Upper lobe of left lung (tissue), 6 donors: ENCODE measurements at places on chromosomes 12 and 14.

DNA sequence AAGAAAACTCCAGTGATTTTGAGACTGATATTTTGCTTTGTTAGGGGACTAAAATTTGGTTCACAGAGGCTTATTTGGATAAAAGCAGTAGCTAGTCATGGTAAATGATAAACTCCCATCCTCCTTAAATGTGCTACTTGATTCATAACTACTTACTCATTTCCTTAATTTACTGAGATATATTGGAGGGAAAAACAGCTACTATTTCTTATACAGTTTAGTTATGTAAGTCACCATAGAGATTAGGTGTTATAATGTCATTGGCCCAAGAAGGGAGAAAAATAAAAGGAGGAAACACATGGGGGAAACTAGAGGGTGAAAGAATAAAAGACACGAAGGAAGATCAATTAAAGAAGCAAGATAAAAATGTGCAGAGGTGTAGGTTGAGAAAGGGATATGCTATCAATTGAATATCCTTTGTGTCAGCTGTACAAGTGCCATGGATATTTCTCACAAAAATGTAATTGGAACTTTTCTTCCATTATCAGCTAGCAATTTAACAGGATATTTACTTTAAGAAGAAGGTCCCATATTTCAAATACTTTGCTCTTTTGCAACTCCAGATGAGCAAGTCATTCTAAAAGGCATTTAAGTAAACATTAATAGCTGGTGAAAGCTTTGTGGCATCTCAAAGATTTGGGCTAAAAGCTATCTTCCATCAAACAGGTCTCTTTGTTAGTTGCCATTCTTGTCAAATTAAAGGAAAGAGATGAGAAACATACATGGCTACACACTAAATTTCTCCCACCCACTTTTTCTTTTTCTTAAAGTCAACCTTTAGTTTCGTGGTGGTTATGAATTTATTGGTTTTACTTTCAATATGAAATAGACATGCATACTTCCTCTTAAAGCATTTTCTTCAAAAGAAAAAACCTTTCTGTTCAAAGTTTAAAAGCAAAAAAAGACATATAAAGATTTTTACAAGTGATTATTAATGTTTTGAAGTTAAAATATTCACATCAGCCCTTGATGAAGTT lies 439.5 kb downstream of the CCER1 start:
- DNase-seq: no peak

DNA sequence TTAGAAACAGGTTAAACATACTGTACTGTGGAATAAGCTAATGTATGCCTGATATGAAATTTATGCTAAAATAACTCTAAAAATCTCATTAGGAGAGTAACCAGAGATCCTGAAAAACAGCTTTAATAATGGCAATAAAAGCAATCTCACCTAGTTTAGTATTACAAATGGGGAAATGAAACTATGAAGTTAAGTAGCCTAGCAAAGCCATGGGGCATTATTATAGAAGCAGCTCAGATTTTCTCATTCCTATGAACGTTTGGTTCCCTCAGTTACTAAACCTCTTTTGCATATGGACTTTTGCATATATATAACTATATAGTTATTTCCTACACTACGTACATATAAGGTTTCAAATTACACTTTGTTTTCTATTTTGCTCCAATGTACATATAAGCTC lies 25.0 kb upstream of the APPL2 start:
- no peak for DNase-seq

- DNase-seq: no peak
Measured at GRCh38 chr12:63913929-63914328, 69.4 kb downstream of the SRGAP1 start.

- DNase-seq: no peak
Measured at GRCh38 chr14:102571478-102572042, 20.9 kb upstream of the RCOR1 start.

DNA sequence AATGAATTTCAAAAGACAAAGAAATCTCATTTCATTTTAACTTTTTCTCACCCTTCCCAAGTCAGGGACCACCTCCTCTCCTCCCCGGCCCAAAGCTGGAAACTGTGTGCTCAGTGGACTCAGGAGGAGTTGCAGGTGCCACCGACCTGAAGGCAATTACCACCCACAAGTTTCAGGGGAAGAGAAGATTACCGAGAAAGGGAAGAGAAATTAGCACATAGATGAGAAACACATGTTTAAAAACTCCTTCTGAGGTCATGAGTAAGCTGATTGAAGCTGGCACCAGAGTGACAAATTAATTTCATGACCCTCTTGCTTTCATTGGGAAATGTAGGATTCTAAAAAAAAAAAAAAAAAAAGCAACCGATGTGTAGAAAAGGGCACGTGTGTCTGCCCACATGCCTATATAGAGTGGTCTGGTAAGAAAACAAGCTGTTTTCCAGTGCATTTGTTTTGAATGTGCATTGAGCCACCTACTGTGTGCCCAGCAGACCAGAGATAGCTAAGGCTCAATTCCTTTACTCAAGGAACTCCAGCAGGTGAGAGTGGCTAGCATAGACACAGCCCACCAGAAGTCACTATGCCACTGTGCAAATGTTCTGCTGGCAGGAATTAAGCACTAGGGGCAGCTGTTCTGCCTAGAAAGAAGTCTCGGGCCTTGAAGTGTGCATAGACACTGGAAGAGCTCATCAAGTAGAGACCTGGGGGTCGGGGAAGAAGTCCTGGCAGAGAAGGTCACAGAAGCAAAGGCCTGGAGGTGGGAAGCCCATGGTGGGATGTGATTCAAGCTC lies 30.5 kb downstream of the DPF3 start:
- DNase-seq: no peak

DNA sequence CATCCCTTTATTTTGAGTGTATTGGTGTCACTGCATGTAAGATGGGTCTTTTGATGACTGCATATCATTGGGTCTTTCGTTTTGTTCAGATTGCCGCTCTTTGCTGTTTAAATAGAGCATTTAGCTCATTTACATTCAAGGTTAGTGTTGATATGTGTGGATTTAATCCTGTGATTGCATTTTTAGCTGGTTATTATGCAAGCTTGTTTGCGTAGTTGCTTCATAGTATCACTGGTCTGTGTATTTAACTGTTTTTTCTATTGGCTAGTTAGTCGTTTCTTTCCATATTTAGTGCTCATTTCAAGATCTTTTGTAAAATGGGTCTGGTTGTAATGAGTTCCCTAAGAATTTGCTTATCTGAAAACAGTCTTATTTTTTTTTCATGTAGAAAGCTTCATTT lies 1170.6 kb upstream of the SEL1L start:
- DNase-seq: no peak

DNA sequence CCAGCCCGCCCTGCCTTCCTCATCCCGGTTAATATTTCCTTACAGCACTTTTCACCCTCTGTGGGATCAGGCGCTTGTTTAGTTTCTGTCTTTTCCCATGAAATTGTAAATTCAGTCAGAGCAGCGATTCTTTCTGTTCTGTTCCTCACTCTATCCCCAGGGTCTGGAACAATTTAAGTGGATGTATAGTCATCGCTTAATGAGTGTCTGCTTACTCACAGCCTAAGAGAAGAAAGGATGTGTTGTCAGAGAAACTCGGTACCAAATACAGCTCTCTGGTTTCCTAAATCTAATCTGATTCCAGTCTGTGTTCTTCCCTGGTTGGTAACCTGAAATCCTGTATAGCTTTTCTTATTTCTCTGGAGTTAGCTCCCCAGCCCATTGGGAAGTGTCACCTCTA lies 44.9 kb downstream of the FOS start:
- DNase-seq: no peak

DNA sequence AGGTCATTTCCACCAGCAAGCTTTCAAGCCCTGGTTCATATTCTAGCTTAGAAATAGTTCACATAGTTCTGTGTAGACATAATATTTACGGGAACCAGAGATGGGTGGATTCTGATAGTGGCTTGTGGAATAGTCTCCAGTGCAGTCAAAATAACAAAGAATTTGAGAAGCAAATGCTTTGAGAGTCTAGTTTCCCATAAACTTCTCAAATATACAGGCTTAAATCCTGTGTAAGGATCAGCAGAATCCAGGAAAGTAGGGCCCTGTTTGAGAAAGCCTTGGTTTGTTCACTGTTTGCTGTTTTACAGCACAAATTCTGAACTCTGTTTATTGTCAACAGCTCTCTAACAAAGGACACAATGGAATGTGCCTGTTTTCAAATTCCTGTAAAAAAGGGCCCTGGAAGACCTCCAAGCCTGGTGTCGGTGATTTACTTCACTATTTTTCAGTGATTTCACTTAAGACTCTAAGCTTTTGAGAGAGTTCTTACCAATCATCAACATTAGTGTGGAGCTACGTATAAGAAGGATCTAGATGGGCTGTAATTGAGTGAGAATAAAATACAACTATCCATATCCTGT lies 11.4 kb upstream of the FOS start:
- DNase-seq: no peak

- no peak for DNase-seq
Measured at GRCh38 chr12:67512061-67512460, 136.5 kb upstream of the DYRK2 start.

GRCh38 chr12:28954333-28954732 lies 194.7 kb upstream of the FAR2 start:
- DNase-seq: no peak

DNA sequence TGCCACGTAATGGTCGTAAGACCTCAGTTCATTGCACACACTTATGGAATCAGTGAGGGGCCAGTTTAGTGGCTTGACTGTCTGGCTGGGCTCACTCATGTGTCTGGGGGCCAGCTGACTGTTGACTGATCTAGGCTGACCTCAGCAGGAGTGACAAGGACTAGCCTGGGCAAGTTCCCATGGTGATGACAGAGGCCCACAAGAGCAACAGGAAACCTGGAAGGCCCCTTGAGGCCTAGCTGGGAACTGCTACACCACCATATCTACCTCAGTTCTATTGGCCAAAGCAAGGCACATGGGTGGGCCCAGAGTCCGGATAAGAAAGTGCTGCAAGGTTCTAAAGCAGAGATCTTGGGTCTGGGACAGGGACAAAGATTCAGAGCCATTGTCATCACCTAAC lies 21.3 kb upstream of the RFLNA start:
- DNase-seq: no peak
